ENCODE measurements at places on chromosomes 3 and 15. TPM values are rescaled to one million over a fixed set of nuclear protein-coding genes. Genes with fewer than 3 reads are reported as not detected.

SHF gene
- 1.9 TPM for total RNA-seq

ALG3 gene
- total RNA-seq, result 34.0 TPM

SIDT1 gene
- total RNA-seq, result not detected

INKA1 gene
- total RNA-seq, result 4.4 TPM

GRCh38 chr3:159919873-159920272 lies 68.8 kb upstream of the IL12A start:
- peak; percentile 56 for DNase-seq

DNA sequence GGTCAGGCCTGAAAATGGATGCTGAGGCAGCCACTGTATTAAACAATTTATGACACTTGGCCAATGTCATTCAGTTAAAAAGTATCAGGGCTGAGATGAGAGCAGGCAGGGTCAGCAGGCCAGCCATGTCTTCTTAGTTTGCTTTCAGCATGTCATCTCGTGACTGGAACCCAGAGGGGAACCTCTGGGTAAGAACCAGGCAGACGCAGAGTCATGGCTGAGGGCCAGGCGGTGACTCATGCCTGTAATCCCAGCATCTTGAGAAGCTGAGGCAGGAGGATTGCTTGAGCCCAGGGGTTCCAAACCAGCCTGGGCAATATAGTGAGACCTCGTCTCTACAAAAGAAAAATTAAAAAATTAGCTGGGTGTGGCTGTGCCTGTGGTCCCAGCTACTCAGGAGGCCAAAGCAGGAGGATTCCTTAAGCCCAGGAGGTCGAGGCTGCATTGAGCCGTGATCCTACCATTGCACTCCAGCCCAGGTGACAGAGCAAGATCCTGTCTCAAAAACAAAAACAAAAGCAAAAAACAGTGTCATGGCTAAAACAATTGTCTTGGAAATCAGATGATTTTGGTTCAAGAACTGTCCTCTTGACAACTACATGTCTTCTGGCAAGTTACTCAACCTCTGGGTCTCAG lies 11.7 kb downstream of the BCL2L10 start:
- peak; percentile 89 for DNase-seq

- no peak for DNase-seq
These were observed 1.4 kb downstream of the CD200R1 start for GRCh38 chr3:112973325-112974177.

GRCh38 chr3:38992117-38992760 lies 59.5 kb downstream of the SCN11A start:
- peak; percentile 64 for DNase-seq

GRCh38 chr3:194322678-194323211 lies 28.4 kb downstream of the CPN2 start:
- DNase-seq, result peak; percentile 58

DNA sequence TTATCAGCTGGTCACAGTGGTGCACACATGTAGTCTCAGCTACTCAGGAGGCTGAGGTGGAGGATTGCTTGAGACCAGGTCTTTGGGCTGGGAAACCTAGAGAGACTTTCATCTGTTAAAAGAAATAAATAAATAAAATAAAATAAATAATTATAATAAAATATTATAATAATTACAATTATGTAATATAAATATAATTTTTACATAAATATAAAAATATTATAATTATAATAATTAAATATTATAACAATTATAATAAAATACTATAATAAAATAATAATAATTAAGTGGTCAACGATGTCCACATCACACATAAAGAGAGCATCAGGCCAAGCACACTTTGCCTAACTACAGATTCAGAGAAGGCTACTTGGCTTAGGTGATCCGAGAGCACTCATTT lies 14.6 kb downstream of the QRICH1 start:
- no peak for DNase-seq

GRCh38 chr3:157100096-157100477 lies 59.9 kb downstream of the CCNL1 start:
- no peak for DNase-seq

- no peak for DNase-seq
These were observed 161.2 kb upstream of the ABI3BP start for GRCh38 chr3:101154401-101154800.

All from fibroblast of the aortic adventitia (primary cell).